ENCODE measurements at places on chromosomes 6 and 20.
A peak's percentile ranks its signal among the peaks of the same experiment; 100 is the strongest.

GRCh38 chr20:39627765-39628164 is 665.6 kb downstream of the DHX35 start:
- no peak for DNase-seq

DNA sequence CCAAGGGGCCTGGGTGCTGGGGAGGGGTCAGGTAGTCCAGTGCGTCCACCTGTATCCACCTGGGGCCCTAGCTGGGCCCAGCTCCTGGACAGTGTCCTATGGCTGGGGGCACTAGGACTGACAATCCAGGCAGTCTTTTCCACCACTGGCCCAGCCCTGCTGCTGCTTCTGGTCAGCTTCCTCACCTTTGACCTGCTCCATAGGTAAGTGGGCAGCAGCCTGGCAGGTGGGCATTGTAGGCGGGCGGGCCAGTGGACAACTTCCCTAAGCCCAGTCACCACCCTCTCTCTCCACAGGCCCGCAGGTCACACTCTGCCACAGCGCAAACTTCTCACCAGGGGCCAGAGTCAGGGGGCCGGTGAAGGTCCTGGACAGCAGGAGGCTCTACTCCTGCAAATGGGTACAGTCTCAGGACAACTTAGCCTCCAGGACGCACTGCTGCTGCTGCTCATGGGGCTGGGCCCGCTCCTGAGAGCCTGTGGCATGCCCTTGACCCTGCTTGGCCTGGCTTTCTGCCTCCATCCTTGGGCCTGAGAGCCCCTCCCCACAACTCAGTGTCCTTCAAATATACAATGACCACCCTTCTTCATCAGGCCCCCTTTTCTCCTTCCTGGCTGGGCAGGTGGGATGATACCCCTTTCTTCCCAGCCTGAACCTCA is 584 bp downstream of the C20orf141 start:
- DNase-seq: no peak

DNA sequence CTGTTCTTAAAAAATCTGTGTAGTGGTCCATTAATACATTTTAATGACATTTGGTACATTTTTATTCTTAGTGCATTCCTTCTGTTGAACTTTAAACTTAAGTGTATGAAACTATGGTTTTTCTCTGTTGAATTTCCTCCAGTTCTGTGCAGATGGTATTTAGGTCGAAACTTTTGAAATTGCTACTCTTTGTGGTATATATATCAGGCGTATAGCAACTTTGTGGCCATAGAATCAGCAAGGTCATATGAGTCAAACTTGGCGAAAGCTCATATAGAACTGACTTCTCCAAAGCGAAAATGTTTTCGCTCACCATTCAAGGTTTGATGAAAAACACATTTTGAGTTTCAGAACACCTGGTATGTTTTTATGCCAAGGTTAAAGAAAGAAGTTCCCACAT is 93.7 kb downstream of the MAP3K4 start:
- DNase-seq: peak; percentile 10

GRCh38 chr6:81625216-81625615 is 127.3 kb downstream of the TENT5A start:
- DNase-seq: peak; percentile 34

- no peak for DNase-seq
Measured at GRCh38 chr20:22579711-22580697, 4.4 kb downstream of the FOXA2 start.

DNA sequence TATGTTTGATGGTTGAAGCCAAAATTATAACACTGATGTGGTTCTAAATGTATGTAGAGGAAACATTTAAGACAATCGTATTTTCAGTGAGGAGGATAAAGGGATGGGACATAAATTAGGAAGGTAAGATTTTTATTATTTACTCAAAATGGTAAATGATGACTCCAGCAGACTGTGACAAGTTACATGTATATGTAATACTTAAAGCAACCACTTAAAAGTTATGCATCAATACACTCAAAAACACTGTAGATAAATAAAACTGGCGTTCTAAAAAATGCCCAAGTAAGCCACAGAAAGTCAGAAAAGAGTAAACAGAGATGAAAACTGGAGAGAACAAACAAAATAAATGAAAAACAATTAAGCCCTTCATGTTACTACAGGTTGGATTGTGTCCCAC is 18.7 kb downstream of the HLA-DMB start:
- no peak for DNase-seq

- no peak for DNase-seq
Measured at GRCh38 chr20:41068806-41069205, 40.2 kb downstream of the TOP1 start.

DNA sequence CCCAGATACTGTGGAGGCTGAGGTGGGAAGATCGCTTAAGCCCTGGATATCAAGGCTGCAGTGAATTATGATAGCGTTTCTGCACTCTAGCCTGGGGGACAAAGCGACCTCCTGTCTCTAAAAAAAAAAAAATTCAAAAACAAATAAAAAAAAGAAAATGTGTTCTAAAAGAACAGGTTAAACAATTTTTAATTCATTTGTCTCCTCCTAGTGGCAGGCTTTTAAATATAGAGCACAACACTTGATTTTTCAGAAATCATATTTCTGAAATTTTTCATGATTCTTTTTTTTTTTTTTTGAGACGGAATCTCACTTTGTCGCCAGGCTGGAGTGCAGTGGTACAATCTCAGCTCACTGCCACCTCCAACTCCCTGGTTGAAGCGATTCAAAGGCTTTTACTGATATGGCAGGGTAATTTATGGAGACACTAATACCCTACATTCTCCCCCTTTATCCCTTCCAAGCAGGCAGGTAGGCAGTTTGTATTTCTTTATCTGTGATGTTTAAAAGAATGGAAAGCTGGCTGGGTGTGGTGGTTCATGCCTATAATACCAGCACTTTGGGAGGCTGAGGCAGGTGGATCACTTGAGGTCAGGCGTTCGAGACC is 8.7 kb upstream of the GTF3C6 start:
- DNase-seq: peak; percentile 29

GRCh38 chr6:3073382-3073781 is 5.1 kb downstream of the RIPK1 start:
- no peak for DNase-seq

All from fibroblast of skin of right quadriceps (primary cell).